ENCODE measurements at places on chromosomes 5 and 9.

DNA sequence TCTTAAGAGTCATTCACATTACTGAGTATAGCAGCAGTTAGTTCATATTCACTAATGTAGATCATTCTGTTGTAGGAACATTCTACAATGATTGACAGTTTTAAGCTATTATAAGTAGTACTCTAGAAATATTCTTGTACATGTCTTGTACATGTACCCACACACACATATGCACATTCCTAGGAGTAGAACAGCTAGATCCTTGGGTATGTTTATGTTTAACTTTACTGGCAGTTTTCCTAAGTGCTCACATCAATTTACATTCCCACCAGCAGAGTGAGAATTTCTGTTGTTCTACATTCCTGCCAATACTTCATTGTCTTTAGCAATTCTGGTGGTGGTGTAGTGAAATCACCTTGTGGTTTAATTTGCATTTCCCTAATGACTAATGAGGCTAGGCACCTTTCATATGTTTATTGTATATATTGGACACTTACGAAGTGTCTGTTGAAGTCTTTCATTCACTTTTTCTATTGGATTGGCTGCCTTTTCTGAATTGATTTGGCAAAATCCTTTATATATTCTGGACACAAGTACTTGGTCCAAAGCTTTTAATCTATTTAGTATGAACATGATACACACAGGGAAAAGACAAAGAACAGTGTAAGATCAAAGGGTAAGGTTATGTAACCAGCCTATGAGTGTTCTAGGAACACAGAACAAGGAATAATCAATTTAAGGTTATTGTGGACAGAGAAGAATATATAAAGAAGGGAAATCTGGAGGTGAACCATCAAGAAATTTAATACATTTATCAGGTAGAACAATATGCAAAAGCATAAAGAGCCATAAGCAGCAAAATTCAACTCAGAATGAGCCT lies 95.6 kb downstream of the MLLT3 start:
- no peak for DNase-seq

DNA sequence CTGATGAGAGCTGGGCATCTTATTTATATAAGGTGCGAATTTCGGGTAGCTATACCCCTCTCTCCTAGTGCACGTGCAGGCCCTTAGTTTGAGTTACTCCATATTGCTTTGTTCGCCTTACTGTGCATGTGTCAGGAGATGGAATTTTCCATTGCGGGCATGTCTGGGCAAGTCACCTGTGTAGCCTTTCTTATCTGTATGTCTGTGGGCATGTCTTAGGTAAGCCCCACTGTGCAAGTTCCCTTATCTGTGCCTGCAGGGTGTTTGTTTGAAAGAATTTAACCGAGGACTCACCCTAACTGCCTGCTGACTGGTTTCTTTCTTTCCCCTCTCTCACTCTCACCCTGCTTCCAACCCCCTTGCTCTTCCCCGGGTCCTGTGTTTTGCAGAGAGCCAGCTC lies 140.7 kb upstream of the RANBP3L start:
- DNase-seq = no peak

- DNase-seq = no peak
These were observed 112.5 kb downstream of the PRR16 start for GRCh38 chr5:120576588-120576987.

DNA sequence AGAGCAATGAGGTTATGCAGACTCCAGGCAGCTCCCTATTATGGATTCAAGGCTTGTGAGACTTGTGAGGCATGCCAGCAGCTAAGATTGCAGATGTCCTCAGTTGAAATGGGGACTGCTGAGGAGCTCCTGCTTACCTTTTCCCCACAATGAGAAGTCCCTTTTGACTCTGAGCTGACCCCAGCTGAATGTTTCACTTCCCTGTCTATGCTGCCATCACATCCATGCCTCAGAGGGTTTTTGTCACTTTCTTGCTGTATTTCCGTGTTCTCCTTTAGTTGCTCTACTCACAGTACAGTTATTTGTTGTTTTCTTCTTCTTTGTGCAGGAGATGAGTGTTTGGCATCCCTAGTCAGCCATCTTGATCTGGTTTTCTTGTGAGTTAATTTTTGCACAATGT lies 18.8 kb upstream of the OR2S2 start:
- DNase-seq = no peak

- no peak for DNase-seq
These were observed 64.6 kb upstream of the SYNPO start for GRCh38 chr5:150575745-150576448.

DNA sequence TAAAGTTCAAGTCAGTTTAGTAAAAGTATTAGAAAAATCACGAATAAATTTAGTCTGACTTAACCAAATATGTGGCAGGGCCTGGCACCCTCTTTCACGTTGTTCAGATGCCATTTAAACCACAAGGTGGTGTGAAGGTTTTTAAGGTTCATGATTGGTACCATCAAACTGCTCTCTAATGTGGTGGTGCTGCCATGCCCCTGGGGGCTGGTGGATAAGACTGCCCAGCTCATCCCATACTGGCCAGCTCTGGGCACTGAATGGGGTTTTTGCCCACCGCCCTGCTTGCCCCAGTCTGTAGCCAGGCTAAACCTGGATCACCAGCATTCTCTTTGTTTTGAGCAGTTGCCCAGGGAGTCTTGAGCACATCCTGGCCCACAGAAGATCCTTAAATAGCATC lies 159.3 kb downstream of the GABBR2 start:
- no peak for DNase-seq

DNA sequence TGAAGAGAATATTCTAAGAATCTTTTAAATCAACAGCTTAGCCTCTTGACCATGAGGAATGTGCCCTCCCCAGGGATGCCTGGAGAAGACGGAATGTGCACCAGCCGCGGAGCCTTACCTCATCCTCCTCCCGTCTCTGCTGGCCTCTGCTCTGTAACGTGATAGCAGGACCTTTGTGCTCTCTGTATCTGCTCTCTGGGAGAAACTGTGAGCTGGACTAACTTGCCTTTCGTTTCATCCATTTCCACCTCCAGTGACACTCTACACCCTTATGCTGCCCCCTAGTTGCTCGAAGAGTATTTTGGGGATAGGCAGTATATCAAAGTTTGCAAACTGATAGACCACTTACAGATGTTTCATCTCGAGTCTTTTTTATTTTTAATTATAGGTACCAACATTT lies 141.4 kb downstream of the NPR3 start:
- no peak for DNase-seq

- DNase-seq = no peak
These were observed 1763.7 kb downstream of the EFNA5 start for GRCh38 chr5:105907016-105907415.

- no peak for DNase-seq
These were observed 140.9 kb downstream of the AOPEP start for GRCh38 chr9:94867281-94867841.

- DNase-seq = no peak
These were observed 52.8 kb downstream of the TTC1 start for GRCh38 chr5:160061770-160062169.

DNA sequence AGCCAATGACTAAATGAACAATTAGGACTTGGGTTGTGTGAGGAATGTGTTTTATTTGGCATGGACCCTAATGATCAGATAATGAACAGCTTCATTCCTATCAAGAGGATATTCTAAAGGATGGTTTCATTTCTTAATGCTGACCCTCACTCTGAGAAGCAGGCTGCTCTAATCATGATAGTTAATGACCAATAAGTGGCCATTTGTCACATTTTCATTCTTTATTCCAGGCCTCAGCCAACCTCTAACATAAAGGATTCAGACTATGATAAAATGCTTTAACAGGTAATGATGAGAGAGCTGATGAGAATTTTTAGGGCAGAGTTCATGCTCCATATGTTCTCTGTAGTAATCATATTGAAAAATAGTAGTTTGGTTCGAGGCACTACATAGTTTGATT lies 301.5 kb upstream of the ARRDC3 start:
- no peak for DNase-seq

GRCh38 chr5:4028384-4028783 lies 432.8 kb downstream of the IRX1 start:
- DNase-seq = no peak

DNA sequence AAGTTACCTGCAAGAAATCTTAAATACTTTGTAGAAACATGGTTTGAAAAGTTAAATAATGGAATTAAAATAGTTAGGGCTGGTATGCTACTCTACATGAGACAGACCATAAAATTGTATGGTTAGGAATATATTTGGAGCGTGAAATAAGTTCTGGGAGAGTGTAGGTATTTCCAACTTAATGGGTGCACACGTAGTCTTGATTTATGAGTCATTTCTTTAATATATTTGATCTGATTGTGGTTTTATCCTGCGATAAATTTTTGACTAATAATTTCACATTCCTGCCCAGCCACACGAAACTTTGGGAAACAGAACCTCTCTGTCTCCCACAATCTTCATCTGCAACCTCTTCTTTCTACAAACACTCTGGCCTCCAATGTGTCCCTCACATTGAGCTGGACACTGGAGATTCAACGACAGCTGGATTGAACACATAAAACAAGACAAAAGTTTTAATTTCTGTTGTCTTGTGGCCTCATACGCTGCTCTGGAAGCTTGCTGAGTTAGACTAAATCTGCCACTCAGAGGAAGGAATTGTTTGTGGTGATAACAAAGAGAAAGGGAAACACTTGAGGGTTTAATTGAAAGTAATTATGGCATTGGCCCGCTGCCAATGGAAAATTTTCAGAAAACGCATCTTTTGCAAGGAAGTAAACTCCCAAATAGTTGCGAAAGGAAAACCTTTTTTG lies 201.8 kb upstream of the ZNF608 start:
- DNase-seq = no peak

DNA sequence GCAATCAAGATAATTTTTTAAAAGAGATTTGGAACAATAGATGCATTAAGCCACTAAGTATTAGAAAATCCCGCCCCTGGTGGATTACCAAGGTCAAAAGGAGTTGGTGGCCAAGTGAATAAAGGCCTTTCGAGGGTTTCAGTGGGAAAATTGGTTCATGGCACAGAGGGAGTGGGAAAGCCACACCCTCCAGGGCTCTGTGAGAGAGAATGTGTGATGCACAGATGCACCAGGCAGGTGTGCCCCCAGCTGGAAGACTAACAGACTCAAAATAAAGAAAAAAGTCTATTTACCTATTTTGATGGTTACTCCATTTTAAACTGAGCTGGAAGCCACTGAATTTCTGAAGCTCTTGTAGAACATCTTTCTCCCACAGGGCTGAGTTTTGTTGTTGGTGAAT lies 278.0 kb downstream of the DRD1 start:
- no peak for DNase-seq
